Muscle of back (tissue), 13 donors: ENCODE measurements at places on chromosomes 2 and 18. TPM values are rescaled to one million over a fixed set of nuclear protein-coding genes. Genes with fewer than 3 reads are reported as not detected.

The DIPK1C gene
- 3.9 TPM for polyA plus RNA-seq

The C1QL2 gene
- polyA plus RNA-seq = not detected

The HAT1 gene
- 36.8 TPM for polyA plus RNA-seq

The CYTIP gene
- 8.5 TPM for polyA plus RNA-seq

The GRHL1 gene
- polyA plus RNA-seq = 1.0 TPM

The TPO gene
- polyA plus RNA-seq = 0.23 TPM

The ALPP gene
- polyA plus RNA-seq = 0.35 TPM
